ENCODE measurements at places on chromosomes 13 and 19. TPM values are rescaled to one million over a fixed set of nuclear protein-coding genes. Genes with fewer than 3 reads are reported as not detected.
A peak's percentile ranks its signal among the peaks of the same experiment; 100 is the strongest.

Gene ZNF723
- total RNA-seq: not detected

Gene ERICH6B
- not detected for total RNA-seq

Gene MTUS2
- 0.99 TPM for total RNA-seq

DNA sequence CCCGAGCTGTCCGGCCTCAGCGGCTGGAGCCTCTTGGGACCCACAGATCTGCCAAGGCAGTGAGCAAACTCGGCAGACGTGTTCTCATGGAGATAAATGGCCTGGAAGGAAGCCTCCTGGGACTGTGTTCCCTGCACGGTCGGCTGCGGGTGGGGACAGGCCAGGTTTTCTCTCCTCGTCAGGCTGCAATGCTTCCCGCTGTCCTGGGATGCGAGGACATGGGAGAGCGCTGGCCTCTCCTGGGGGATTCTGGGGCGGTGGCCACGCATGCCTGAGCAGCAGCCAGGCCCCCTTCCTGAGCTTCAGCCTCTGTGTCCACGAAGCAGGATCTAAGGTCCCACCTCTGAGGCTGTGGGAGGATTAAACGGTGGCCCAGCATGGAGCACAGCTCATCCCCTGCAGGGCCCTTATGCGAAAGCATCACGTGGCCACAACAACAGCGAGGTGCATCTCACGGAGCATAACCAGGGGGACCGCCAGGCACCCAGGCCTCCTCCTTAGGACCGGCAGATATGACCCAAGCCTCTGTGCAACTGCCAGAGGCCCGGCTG lies 21.2 kb upstream of the C13orf46 start:
- H3K36me3 ChIP-seq: peaks cover 28% of the 10 kb centered on the region
- no peak for DNase-seq
- no peak overlapping the region for H3K27ac ChIP-seq

- no peaks in the 10 kb centered on the region for H3K27me3 ChIP-seq
- peaks cover 5% of the 10 kb centered on the region for H3K4me1 ChIP-seq
- no peak for DNase-seq
- H3K4me3 ChIP-seq: no peak overlapping the region
Measured at GRCh38 chr19:52749780-52750179, 14.9 kb upstream of the ZNF611 start.

DNA sequence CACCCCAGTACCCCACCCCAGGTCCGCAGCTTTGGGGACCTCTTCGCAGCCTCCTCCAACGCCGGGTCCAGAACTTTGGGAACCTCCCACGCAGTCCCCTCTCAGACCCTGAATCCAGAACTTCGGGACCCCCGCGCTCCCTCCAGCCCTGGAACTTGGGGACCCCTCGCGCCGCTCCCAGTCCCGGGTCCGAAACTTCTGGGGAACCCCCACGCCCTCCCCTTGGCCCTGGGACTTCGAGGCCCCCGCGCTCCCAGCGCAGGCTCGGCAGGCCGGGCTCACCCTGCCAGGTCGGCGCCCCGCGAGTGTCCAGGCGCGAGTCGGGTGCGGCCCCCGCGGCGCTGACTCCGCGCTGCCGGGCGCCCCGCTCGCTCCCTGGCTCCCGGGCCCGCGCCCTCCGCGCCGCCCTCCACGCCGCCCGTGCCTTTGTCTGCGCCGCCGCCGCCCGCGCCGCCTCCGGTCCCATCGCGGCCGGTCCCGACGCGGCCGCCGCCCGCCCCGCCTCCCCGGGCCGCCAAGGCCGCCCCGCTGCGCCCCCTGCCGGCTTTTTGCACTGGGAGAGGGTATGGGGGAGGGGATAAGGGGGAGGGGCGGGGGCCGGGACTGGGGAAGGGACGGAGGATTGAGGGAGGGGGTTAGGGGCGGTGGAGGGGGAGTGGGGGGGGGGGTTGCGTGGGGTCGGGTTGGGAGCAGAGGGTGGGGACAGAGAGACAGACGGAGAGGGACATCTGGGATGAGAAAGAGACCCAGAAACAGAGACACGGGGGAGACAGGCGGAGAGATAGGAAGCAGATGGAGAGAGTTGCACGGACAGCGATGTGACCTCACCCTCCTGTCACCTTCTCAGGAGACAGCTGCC lies at the start of gene HOMER3:
Gene HOMER3, minus strand, starts transcription at position 449 of the 859 bp plus-strand sequence. CDS start 2,235 bp downstream, outside the sequence.
- H3K36me3 ChIP-seq: no peaks in the 10 kb centered on the region
- H3K27ac ChIP-seq: peak within 1 kb of the TSS; percentile 76
- H3K27me3 ChIP-seq: no peaks in the 10 kb centered on the region
- no peaks in the 10 kb centered on the region for H3K4me1 ChIP-seq
- DNase-seq: peak; percentile 87
- peak within 1 kb of the TSS; percentile 63 for H3K4me3 ChIP-seq

DNA sequence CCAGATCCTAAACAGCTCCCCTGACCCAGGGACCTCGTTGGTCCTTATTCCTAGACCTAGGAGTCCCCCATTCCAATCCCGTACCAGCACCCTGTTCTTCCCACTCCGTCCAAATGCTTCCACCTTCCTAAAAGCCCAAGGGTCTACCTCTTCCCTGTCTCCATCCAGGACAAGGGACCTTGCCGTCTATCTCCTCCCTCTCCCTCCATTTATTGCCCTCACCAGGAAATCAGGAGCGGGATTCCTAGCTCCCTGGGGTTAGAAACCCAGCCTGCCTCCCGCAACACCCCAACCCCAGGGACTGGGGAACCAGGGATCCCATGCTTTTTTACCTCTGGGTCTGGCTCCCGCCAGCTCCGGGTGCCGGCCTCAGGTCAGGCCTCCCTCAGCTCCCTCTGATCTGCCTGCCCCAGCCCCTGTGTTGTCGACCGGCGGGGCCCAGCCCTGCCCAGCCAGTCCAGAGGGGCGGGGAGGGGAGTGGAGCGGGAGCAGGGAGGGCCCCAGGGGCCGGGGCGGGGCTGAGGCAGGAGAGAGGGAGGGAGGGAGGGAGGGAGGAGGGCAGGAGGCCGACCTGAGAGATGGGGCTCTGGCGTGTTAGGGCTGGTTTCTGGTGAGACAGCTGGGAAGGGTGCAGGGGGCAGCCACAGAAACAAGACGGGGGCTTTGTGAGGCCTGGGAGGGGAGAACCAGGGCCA lies at the start of gene B3GNT8:
Gene B3GNT8, minus strand, starts transcription at position 423 of the 695 bp plus-strand sequence. CDS start 596 bp downstream, outside the sequence.
- DNase-seq: peak; percentile 94
- H3K27me3 ChIP-seq: no peaks in the 10 kb centered on the region
- H3K4me3 ChIP-seq: peak within 1 kb of the TSS; percentile 63

- H3K27ac ChIP-seq: no peak overlapping the region
- no peaks in the 10 kb centered on the region for H3K4me1 ChIP-seq
- DNase-seq: no peak
- H3K27me3 ChIP-seq: no peaks in the 10 kb centered on the region
- no peak overlapping the region for H3K4me3 ChIP-seq
Measured at GRCh38 chr13:82330499-82330898, 1551.8 kb downstream of the SLITRK1 start.

- H3K27me3 ChIP-seq: no peaks in the 10 kb centered on the region
- H3K4me3 ChIP-seq: no peak overlapping the region
- H3K36me3 ChIP-seq: peaks cover 44% of the 10 kb centered on the region
- H3K27ac ChIP-seq: peak overlapping the region; percentile 66
- peaks cover 83% of the 10 kb centered on the region for H3K4me1 ChIP-seq
Measured at GRCh38 chr19:54206030-54206830, 5.6 kb downstream of the RPS9 start.

DNA sequence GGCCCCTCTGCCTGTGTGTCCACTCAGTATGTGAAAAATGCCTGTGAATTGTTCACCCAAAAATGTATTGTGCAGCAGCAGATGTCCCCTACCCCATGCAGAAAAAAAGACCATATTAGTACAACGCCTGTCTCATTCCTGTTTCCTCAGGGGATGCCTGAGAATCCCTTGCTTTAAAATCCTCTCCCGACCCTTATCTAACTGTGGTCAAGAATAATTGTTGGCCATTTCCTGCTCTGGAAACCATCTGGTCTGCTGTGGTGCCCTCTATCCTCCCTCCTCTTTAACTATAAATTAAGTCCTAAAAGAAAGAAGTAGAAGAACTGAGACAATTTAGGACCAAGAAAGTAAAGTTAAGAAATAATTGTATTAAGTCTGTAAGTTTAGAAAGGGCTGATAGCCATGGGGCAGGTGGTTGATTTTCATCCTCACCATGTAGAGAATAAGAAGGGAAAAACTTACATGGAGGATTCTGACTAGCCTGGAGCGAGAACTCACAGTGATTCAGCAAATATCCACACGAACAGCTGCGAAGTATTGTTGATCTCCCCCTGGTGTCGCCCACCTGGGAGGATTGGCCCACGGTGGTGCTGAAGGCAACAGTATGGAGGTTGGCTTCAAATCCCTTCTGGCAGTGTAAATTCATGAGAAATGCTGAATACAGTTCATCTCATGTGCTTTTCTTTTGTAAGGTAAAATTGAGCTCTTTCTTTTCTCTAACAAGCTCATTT lies 85.6 kb downstream of the COL4A2 start:
- no peak overlapping the region for H3K4me3 ChIP-seq
- H3K36me3 ChIP-seq: no peaks in the 10 kb centered on the region
- H3K27me3 ChIP-seq: no peaks in the 10 kb centered on the region
- no peak for DNase-seq

- peak; percentile 62 for DNase-seq
- peak overlapping the region; percentile 35 for H3K27ac ChIP-seq
- no peaks in the 10 kb centered on the region for H3K27me3 ChIP-seq
Measured at GRCh38 chr19:38730731-38731589, 13.3 kb downstream of the CAPN12 start.

GRCh38 chr13:110929104-110929777 lies 14.4 kb upstream of the ANKRD10 start:
- H3K27me3 ChIP-seq: no peaks in the 10 kb centered on the region
- DNase-seq: no peak
- H3K36me3 ChIP-seq: no peaks in the 10 kb centered on the region
- H3K4me3 ChIP-seq: no peak overlapping the region
- H3K27ac ChIP-seq: no peak overlapping the region

DNA sequence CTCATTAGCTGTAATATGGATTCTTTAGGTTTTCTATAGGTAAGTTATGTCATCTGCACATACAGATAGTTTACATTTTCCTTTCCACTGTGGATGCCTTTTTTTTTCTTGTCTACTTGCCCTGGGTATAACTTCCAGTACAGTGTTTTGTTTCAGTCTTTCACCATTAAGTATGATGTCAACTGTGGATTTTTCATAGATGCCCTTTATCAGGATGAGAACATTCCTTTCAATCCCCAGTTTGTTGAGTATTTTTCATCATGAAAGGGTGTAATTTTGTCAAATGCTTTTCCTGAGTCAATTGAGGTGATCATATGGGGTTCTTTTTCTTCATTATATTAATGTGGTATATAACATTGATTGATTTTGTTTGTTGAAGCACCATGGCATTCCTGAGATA lies 43.6 kb upstream of the SACS start:
- no peak for DNase-seq
- H3K4me1 ChIP-seq: no peaks in the 10 kb centered on the region
- no peaks in the 10 kb centered on the region for H3K27me3 ChIP-seq
- no peaks in the 10 kb centered on the region for H3K36me3 ChIP-seq
- H3K27ac ChIP-seq: no peak overlapping the region

- no peak overlapping the region for H3K4me3 ChIP-seq
- H3K4me1 ChIP-seq: no peaks in the 10 kb centered on the region
- no peaks in the 10 kb centered on the region for H3K36me3 ChIP-seq
- peaks cover 68% of the 10 kb centered on the region for H3K27me3 ChIP-seq
- no peak overlapping the region for H3K27ac ChIP-seq
Measured at GRCh38 chr19:53960187-53960586, 2.5 kb upstream of the CACNG8 start.

- H3K4me3 ChIP-seq: no peak overlapping the region
- peaks cover 53% of the 10 kb centered on the region for H3K36me3 ChIP-seq
- H3K27me3 ChIP-seq: no peaks in the 10 kb centered on the region
- peaks cover under 1% of the 10 kb centered on the region for H3K4me1 ChIP-seq
Measured at GRCh38 chr19:21308773-21309172, 20.4 kb downstream of the ZNF708 start.

Data from sigmoid colon (tissue), 7 donors.